Smooth muscle cell of the brain vasculature (primary cell): ENCODE measurements at places on chromosomes 7 and 10.

DNA sequence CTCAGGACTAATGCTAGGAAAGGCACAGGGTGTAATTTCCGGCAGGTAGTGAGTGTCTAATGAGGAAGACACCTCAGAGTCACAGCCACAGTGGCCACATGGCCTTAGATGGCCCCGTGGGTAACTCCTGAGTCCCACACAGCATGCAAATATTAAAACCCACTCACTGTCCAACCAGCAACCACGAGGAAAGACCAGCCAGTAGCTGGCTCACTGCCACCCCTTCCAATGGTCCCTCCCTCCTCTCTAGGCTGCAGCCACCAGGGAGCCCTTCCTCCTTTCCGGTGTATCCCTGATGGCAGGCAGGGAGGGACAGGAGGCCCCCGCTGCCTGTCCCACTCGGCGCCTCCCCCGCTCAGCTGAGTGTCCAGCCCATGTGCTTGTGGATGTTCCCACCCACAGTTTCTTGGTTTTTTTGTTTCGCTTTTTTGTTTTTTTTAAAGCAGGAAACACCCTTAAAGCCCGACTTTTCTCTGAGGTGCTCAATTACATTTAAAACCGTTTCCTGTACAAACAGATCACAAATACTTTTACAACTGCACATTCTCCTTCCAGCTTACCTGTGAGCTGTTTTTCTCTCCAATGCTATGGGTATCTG is 9.2 kb downstream of the BNIP3 start:
- DNase-seq: peak; percentile 23

DNA sequence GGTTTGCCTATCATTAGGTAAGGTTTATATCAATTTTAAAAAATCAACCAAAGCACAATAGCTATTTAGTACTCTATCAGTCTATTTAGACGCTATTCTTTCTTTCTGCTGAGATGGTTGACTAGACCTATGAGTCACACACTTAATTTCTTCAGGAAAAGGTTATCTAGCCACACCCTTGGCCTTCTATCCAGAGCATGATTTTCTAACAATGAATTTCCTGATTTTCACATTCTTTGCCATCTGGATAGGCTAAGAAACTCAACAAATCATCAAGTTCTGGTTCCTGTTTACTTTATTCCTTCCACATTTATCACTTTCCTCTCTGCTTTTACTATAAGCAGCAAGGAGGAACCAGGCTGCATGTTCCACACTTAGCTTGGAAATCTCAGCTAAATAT is 8.1 kb downstream of the PRPS1L1 start:
- no peak for DNase-seq

DNA sequence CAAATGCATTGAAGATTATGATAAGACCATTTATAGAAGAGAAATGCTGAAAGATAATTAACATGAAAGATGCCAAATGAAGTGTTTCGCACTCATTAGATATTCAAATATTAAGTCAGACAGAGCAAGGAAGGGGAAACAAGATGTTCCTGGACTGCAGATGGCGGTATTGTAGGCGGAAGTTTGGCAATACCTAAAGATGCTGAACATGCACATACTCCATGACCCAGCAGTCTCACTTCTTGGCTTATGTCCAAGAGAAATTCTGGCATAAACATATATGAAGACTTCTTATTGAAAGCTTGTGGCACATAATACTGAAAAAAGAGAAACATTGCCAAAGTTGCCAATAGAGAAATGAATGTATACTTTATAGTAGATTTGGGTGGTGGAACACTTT is 325.4 kb upstream of the SEMA3C start:
- DNase-seq: no peak

GRCh38 chr7:50655020-50655419 is 89.8 kb upstream of the DDC start:
- DNase-seq: no peak

DNA sequence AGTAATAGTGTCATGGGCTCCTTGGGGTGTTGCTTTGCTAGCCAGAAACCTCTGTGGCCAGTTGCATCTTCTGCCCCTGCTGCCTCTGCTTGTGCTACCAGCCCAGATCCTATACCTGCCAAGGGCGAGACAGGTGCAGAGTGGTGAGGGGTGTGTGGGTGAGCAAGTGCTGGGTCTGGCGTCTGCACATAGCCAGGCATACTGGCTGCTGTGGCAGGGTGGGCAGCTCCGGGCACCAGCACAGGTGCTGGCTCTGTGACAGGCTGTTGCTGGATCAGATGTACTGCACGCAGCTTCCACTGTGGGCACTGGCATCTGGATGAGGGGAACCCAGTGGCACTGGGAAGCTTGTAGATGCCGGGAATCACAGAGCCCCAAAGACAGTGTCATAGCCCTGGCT is 148.4 kb downstream of the NXPH1 start:
- DNase-seq: no peak

- DNase-seq: no peak
Observed at GRCh38 chr7:115252461-115252860, 330.6 kb downstream of the MDFIC start.

GRCh38 chr10:75398692-75399460 is 2.7 kb downstream of the ZNF503 start:
- DNase-seq: no peak

DNA sequence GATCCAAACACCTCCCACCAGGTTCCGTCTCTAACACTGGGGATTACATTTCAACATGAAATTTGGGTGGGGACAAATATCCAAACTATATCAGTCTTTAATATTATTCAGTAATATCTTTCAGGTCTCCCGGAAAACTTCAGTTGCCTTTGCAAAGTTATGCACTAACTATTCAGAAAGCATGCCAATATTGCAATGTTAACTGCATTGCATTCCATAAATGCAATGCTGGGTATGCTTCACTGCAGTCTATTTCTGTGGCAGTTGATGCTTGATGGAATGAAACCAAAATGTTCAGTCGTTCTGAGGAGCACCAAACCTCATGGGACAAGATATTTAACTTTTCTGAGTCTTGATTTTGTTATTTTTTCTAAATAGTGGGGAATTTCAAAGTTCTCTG is 147.5 kb downstream of the SLC16A9 start:
- no peak for DNase-seq

DNA sequence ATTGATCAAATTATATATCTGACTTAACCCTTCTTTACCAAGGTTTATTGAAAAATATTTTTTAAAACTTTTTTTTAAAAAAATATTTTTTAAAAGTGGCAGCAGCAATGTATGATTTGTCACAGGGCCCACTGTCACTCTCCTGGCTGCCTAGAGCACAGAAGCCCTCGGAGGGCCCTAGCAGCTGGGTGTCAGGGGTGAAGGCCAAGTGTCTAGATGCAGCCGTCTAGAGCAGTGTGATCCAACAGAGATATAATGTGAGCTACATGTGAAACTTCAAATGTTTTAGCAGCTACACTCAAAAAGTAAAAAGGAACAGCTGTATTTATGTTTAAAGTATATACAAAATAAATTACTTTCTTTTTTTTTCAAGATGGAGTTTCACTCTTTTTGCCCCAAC is 112.7 kb downstream of the ARHGAP22 start:
- DNase-seq: no peak

- no peak for DNase-seq
Observed at GRCh38 chr10:16259726-16260125, 177.1 kb upstream of the PTER start.

GRCh38 chr10:112792487-112793201 is 157.4 kb upstream of the TCF7L2 start:
- DNase-seq: no peak

- DNase-seq: no peak
Observed at GRCh38 chr10:103892181-103892580, 25.8 kb downstream of the STN1 start.

DNA sequence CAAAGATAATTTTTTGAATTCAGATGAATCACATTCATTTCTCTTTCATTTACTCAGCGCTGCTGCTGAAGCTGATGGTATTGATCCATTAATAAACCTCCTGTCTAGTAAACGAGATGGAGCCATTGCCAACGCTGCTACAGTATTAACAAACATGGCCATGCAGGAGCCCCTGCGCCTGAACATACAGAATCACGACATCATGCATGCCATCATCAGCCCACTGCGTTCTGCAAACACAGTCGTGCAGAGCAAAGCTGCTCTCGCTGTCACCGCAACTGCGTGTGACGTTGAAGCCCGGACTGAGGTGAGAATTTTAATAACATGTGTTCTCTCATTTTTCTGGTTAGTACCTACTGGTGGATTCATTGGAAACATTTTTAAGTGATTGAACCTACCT is 70.2 kb downstream of the ARMC3 start:
- DNase-seq: no peak
